Fibroblast of the aortic adventitia (primary cell): ENCODE measurements at places on chromosomes 1 and 21. TPM values are rescaled to one million over a fixed set of nuclear protein-coding genes. Genes with fewer than 3 reads are reported as not detected.

- no peak for DNase-seq
Observed at GRCh38 chr1:237393632-237394031, 351.6 kb downstream of the RYR2 start.

- peak; percentile 34 for DNase-seq
Observed at GRCh38 chr1:85630493-85630892, 49.9 kb downstream of the CCN1 start.

GRCh38 chr1:41222496-41222895 lies 19.6 kb downstream of the SCMH1 start:
- DNase-seq: peak; percentile 22

- DNase-seq: peak; percentile 83
Observed at GRCh38 chr1:41955461-41956159, 36.9 kb upstream of the HIVEP3 start.

DNA sequence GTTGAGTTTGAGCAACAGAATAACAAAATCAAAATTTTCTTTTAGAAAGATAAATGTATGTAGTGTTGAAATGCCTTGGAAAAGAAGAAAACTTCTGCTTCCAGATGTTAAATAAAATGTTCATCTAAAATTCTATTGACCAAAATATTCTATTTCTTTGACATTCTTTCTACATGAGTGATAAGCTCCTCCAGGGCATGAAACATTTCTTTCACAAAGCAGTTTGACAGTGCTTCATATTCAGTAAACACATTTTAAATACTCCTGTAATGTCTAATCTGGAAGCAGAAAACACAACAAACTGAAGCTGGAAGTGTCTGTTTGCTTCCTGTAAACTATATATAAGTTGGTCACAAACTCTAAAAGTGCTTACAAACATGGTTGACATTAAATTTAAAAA lies 61.5 kb downstream of the RGS21 start:
- no peak for DNase-seq

The OR2T11 gene
- total RNA-seq: not detected in 2 replicates

The PLEKHA6 gene
- total RNA-seq: 3.6 and 5.1 TPM in 2 replicates
